ENCODE measurements at places on chromosomes 5 and 9.
A peak's percentile ranks its signal among the peaks of the same experiment; 100 is the strongest.

GRCh38 chr5:135435467-135436330 is 11.4 kb downstream of the DCANP1 start:
- no peak for DNase-seq

GRCh38 chr9:28801144-28801799 is 1228.0 kb upstream of the C9orf72 start:
- DNase-seq, result no peak

DNA sequence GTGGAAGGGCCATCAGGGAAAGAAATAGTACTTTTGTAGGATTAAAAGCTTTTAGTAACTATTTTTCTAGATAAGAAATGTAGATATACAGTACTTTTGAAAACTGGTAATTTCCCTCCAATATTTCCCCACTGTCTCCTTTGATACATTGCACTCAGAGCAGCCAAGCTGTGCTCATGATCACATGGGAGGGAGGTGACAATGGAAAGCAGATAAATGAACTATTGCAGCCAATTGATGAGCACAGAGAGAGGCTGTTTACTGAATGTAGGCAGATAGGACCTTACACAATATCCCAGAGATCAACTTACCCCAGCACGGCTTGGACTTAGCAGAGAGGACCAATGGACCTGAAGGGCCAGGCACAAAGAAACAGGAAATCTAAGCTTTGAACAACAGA is 178.0 kb upstream of the NREP start:
- no peak for DNase-seq

DNA sequence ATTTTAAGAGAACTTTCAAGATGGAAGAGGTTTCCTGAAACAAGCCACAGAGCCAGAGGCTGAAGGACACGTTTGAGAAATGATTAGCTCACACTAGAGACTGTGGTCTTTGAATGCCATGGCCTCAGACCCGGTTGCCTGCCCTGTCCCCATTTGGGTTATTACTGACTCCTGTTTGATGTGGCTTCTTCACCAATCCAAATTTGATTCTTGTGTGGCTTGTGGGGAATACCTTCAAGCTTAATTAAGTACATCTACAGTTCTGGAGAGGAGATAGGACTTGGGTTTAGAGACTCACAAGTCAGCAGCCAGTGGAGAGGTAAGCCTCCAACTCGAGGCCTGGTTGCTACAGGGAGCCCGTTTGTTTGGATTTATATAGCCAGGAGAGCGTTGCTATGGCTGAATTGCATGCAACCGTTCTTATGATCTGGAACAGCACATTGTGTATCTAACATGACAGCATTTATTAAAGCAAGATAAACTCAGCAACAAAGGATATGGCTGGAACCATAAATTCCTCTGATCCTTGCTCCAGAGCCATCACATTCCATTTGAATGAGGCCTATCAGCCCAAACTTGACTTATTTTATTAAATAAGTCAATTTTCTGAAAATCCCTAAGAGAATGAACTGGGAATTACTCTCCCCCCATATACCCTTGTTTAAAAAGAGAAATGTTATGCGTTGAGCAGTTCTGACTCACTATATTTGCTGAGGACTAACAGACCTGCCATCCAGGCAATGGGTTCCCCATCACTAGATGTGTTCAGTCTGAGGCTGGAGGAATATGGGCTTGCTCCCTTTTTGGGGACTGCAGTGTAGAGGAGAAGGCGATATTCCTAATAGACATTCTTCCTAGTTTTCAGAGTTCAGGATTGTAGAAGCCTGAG is 88.4 kb upstream of the TNFSF8 start:
- DNase-seq, result no peak

DNA sequence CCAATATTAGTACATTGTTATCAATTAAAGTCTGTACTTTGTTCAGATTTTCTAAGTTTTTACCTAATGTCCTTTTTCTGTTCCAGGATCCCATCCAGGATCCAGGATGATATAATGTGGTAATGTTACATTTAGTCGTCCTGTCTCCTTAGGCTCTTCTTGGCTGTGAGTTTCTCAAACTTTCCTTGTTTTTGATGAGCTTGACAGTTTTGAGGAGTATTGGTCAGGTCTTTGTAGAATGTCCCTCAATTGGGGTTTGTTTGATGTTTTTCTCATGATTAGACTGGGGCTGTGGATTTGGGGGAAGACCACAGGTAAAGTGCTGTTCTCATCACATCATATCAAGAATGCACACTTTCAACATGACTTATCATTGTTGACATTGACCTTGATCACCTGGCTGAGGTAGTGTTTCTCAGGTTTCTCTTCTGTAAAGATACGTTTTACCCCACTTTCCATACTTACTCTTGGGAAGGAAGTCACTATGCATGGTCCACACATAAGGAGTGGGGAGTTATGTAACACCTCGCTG is 9.6 kb downstream of the NDFIP1 start:
- DNase-seq, result no peak

GRCh38 chr5:137142346-137142745 is 356.8 kb downstream of the SPOCK1 start:
- no peak for DNase-seq

DNA sequence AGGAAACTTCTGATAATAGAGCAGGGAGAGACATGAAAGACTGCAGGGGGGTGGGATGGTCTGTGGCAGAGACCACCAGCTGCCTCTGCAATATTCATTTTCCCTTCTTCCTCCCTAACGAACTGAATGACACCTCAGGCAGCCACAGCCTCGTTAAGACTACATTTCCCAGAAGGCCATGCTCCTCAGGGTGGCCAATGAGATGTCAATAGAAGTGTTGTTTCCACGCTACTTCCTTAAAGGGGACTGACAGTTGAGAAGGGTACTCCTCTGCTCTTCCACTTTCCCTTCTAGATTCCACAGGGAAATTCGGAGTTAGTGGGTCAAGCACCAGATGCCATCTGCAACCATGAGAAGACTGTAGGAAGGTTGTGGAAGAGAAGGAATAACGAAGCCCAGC is 52.0 kb upstream of the DAPK1 start:
- no peak for DNase-seq

- DNase-seq, result no peak
Observed at GRCh38 chr9:26677965-26678706, 214.5 kb downstream of the CAAP1 start.

DNA sequence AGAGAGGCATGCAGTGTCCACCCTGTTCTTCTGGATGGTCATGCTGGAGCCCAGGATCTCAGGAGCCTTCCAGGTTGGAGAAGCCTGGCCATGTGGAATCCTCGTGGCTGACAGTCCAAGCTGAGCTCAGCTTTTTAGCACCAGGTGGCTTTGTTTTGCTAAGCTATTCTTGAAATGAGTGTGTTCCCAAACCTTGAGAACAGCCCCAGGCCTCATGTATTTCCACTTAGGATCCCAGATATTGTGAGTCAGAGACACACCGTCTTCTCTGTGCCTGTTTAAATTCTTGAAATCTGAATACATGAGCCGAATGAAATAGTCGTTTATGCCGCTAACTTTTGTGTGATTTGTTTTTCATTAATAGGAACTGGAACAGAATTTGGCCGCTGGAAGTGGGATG is 61.2 kb downstream of the IRX2 start:
- DNase-seq, result no peak

DNA sequence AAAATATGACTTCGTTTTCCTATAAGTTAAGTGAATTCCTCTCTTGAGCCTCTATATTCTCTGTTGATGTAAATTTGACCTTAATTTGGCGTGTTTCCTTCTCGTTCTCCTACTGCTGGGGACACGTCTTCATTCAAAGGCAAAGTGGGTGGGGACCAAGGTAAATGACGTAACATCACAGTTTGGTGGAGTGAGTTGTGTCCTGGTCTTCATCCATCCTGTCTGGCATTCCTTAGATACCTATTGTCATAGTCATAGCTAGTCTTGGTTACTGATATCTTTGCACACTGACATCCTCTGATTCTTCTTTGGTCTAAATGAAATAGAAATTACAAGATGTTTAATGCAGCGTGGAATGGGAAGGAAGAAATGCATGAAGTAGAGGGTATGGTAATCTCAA is 108.5 kb downstream of the NNT start:
- DNase-seq, result no peak

GRCh38 chr5:172773481-172774469 is 2.8 kb upstream of the DUSP1 start:
- DNase-seq, result no peak

GRCh38 chr5:95715799-95716461 is 15.2 kb upstream of the RHOBTB3 start:
- no peak for DNase-seq

DNA sequence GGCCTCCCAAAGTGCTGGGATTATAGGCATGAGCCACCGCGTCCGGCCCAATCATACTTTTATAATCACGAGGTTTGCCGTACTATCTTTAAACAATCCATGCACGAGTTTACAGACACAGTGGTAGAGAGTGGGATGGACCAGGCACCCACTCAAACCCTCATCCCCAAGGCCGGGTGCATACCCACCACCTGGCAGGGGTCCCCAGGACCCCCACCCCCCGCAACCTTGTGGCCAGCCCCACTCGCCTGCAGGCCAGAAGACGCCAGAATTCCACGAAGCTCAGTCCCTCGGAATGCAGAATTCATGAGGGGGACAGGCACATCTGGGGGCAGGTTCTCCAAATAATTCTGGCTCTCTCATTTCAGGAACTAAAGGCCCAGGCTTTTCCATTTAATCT is 17.1 kb downstream of the NACC2 start:
- DNase-seq, result no peak

DNA sequence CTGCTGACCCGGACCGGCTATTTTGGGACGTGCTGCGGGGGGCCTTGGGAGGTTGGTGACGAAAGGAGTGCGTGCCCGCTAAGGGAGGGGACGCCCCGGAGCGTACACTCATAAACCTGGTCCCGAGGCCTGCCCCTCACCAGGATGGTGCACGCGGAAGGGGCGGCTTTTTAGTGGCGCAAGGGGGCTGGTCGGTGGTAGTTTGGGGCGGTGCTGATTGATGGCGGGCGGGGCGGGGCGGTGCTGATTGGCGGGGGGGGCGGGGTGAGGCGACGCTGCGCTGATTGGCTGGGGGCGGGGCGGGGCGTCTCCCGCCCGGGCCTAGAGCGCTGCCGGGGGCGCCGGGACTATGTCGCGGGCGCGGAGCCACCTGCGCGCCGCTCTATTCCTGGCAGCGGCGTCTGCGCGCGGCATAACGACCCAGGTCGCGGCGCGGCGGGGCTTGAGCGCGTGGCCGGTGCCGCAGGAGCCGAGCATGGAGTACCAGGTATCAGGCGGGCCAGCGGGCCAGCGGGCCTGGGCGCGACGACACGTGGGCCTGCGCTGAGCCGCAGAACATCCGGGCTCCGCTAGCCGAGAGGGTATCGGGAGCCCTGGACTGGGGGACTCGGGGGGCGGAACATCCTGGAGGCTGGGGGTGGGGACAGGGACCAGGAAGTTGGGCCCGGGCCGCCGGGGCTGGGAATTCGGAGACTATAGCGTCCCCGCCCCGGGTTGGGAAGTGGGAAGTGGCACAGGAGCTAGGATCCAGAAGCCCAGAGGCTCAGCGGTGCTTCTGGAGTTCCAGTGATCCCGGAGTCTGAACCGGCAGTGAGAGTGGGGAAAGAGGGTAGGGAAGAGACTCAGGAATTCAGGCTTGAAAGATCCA is at the start of gene FPGS:
Gene FPGS, plus strand, starts transcription at position 307 of the 868 bp plus-strand sequence. Its CDS starts 43 bp downstream, at position 350.
- DNase-seq, result peak; percentile 64

DNA sequence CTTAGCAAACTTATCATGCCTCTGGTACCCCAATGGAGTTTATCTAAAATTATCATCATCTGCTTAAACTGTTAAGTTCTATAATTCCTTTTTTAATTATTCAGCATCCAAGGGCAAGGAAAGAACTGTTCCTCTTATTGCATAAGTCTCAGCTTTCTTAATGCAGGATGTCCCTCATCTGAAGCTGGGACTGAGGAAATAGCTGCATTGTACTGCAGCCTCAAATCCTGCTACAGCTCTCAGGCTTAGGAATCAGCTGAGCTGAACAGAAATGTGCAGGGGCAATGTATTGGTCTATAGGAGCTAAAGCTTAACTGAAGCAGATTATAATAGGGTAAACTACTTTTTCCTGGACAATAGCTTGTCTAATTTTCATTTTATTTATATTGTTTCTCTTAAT is 48.0 kb downstream of the HAPLN1 start:
- no peak for DNase-seq

GRCh38 chr9:115653171-115653606 is 500.4 kb upstream of the PAPPA start:
- DNase-seq, result no peak

DNA sequence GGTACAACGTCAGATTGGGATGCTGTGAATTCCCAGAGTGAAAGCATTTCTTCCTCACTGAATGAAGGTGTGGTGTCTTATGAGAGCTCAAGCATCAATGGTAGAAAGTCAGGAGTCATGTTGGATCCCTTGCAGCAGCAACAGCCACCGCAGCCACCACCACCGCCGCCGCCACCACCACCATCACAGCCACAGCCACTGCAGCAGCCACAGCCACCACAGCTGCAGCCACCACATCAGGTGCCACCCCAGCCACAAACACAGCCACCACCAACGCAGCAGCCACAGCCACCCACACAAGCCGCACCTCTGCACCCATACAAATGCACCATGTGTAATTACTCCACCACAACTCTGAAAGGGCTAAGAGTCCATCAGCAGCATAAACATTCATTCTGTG is 62.4 kb downstream of the ZNF462 start:
- no peak for DNase-seq

- no peak for DNase-seq
Observed at GRCh38 chr9:22919423-22919822, 472.8 kb downstream of the DMRTA1 start.

DNA sequence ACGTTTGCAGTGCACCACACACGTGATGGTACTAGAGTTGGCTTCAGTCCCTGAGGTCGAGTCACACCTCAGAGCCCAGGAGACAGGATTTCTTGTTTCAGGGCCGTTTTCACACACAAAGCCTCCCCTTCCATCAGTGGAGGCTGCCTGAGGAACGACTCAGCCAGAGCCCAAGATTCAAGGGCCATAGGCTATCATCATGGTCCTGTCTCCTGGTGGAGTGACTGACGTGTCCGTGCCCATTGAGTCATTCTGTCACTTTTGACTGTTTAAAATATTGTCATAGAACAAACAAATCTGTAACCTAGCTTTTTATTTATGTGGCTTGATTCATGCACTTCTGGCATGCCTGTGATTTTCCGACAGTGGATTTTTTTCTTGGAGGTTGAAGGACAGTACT is 28.3 kb downstream of the CAMK2A start:
- no peak for DNase-seq

- no peak for DNase-seq
Observed at GRCh38 chr5:50964746-50965653, 298.6 kb downstream of the PARP8 start.

DNA sequence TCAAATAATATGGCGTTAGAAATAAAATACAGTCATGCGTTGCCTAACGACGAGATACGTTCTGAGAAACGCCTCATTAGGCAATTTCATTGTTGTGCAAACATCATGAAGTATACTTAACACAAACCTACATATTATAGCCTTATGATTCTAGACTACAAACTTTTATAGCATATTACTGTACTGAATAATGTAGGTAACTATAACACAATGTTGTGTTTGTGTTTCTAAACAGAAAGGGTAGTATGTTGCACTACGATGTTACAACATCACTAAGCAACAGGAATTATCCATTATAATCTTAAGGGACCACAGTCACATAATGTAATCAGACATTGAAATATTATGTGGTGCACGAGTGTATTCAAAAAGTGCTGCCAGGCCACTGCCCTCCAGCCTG is 3.0 kb upstream of the SMC2 start:
- no peak for DNase-seq

GRCh38 chr9:37706290-37706689 is 47.3 kb upstream of the TRMT10B start:
- DNase-seq, result no peak
